ENCODE measurements at places on chromosomes 5 and 9.

DNA sequence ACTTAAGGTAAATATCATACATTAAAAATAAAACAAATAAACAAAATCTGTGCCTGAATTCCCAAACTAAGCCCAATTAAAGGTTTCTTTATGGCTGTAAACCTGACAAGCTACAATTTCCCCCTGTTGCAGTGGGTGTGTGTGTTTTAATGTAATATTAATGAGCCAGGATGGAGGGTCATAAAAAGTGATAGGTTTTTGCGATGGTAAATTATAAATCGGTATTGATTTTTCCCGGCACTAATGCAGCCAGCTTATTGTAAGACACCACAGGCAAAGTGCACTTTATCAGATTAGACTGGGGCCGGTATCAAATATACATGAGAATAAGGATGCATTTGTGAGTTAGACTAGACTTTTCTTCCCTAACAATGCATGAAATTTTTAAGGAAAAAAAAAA, 120.4 kb downstream of the EBF1 start:
- no peak for DNase-seq

DNA sequence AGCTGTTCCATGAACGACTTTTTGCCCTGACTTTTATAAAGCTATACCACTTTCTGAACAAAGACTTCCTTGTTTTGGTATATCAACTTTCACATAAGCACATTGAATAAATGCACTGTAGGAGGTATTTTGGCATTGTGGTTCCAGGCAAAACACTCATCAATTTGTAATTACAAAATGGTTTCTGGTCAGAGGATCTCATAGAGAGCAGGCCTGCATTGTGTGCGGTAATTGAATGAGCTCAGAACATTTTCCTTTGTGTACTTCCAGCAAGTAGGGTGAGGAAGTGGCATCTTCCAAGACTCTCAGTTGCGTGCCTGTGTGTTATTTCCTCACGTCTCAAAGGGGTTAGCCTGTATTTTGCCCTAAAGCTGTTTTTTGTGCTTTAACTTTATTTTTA, 89.2 kb downstream of the PDE6A start:
- DNase-seq = no peak

GRCh38 chr5:152185547-152186245, 219.4 kb downstream of the NMUR2 start:
- DNase-seq = no peak

DNA sequence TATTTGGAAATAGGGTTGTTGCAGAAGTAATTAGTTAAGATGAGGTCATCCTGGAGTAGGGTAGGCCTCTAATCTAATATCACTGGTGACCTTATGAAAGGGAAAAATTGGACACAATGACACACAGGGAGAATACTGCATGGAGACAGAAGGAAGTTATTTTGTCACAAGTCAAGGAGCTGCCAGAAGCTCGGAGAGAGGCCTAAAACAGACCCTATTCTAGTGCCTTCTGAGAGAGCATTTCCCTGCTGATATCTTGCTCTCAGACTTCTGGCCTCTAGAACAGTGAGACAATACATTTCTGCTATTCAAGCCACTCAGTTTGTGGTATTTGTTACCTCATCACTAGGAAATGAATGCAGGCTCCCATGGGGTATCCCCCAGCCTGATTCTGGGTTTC, 332.9 kb downstream of the CSNK1G3 start:
- no peak for DNase-seq

DNA sequence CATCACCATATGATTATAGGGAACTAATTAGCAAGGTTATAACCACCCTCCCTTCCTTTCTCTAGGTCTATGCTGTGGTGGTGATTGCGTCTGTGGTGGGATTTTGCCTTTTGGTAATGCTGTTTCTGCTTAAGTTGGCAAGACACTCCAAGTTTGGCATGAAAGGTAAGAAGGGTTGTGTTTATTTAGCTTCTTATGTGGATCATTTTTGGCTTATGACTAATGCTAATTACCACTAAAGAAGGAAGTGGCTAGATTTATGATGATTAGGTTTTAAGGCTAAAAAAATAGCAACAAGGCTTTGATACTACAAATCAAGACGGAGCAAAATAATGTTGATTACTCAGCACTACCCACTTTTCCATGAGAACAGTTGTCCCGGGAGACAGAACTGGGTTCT, 82.4 kb downstream of the NTRK2 start:
- no peak for DNase-seq

DNA sequence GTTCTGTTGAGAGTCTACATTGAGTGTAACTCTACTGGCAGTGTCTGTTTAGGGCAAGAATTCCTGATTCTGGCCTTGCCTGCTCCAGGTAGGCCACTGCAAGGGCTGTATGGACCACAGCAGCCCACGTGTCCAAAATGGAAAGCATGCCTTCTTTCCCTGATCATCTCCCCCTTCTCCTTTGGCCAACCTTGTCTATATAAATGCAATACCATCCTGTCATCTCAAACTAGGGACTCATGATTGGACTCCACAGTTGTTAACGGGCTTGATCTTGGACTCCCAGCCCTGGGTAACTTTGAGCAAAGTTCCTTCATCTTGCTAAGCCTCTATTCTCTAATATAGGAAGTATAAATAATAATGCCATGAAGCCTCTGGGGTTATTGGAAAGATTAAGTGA, 533.6 kb downstream of the BNC2 start:
- no peak for DNase-seq

- DNase-seq = no peak
Measured at GRCh38 chr5:16057277-16057676, 122.3 kb downstream of the MARCHF11 start.

DNA sequence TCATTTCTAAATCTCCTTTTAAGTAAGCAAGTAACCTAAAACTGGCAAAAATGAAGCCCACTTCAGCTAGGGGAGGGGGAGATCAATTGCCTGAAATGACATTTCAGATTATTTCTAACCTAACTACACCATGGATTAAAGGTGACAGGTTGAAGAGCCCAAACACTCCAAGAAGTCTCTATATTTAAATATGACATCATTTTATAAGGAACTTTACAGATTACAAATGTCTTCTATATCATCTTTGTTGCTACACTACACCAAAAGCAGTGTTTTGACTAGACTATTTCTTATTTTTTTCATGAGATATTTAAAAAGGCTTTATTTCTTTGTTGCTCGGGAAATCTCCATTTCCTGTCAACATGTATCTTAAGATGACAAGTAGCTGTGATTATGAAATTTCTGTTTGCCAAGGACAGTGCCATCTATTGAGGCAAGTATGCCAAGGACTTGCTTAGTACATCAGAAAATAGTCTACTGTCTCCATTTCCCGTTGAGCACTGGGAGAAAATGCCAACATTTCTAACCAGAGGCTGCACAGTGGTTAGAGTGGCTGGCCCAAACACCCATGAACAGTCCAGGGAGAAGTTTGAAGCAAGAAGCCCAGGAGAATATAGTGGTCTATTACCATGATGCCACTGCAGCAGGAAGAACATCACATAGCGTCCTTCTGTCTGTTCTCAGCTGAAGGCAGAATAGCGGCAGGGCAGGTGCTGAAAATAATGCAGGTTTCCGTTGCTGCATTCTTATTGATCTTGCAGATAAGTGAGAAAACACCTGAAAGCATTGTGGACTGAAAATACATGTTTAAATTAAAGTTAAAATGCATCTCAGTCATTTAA, 93.4 kb upstream of the ITGA2 start:
- DNase-seq = no peak

DNA sequence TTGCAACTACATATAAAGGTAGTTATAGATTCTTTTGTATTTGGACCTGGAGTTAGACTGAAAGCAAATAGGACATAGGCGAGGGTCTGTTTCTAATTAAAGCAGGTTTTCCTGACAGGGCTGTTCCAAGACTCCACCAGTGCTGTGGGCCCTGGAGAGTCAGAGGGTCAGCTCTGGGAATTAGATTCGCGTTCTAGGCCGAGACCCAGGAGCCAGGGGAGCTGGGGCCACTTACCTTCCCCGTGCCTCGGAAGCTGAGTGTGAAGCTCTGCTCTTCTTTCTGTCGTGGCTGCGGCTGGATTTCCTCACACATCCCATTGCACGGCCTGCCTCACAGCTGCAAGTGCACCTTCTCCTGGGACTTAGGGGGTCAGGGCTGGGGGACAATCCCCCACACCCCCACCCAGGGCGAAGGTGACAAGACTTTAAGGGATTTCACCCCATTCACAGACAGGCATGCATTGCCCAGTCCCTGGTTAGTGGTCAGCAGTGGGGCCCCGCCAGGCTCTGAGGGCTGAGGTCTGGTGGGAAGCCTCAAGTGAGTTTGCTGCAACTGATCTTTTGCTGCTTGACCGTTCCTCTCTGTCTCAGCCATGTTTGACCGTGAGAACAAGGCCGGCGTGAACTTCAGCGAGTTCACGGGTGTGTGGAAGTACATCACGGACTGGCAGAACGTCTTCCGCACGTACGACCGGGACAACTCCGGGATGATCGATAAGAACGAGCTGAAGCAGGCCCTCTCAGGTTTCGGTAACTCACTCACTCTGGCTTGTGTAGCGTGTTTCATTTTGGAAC, 15.3 kb upstream of the AHRR start:
- DNase-seq = no peak

- DNase-seq = no peak
Measured at GRCh38 chr9:90074316-90074962, 469.6 kb downstream of the GADD45G start.

DNA sequence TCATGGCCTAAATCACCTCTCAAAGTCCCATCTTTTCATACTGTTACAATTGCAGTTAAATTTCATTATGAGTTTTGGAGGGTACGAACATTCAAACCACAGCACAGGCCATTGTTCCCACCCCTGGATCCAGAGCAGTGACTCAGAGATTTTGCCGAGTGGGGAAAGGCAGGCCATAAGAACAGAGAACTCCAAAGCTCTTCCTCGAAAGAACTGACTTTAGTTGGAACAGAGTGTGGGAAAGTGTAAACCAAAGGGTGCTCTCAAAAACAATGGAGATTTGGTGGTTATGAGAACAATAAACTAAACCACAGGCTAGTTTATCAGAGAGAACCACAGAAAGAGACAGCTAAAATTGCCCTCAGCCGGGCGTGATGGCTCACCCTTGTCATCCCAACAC, 19.4 kb upstream of the GRPEL2 start:
- no peak for DNase-seq

- DNase-seq = peak; percentile 79
Measured at GRCh38 chr5:140632366-140633020, 482 bp downstream of the CD14 start.

DNA sequence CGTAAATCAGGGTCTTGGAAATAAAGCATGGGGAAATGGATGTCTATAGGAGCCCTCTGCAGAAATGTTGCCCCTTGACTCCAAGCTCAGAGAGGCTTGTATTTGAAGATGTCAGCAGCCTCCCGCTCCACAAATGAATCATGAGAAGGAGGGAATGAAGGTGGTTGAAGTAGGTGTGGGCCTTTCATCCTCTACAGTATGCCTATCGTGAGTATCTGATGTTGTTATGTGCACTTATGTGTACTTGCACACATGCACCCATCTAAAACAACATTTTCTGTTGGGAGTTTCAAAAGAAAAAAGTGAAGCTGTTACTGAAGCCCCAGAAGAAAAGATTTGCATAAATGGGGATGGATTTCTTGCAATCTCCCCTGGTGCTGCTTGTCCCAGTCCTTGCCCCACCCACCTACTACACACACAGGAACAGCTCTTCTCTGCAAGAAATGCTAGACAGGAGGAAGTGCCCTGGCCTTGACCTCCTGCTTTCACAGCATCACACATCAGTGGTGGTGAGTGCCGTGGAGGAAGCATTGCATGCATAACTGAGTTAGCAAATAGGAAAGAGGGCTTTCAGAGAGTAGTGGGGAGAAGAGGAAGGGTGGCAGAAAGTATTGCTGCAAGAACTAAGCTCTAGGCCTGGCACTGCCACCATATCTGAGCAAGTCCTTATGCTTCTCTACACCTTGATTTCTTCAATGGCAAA, 156.1 kb downstream of the SNX18 start:
- no peak for DNase-seq

DNA sequence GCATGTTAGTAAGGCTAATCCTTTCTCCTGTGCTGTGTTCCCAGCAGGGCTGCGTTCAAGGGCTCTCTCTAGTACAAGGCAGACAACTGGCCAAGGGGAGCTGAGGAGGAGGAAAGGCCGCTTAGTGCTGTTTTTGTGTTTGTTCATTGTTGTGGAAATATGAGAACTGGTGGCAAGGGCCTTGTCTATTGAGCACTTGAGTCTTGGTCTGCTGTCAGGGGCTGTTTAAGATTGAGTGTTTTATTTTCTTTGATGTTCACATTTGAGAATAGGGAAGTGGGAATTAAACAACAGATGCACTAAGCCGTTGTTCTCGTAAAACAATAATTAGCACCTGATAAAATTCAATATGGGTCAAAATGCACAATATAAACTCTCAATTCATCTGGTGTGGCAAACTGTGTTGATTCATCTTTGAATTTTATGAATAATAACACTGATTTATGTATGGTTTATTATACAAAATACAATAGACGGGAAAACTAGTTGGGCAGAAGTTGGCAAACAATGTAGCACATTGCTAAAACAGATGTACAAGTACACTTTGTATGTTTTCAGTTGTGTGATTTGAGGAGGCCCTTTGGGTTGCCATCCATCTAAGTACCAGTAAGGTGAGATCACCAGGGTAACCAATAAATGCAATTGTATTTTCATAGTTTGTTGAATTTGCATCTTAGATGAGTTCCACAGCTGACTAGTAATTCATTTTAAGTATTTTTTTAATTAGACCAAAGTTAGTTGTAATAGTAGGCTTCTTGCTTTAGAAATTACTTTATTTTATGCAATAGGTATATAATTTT, 97.6 kb upstream of the GRHPR start:
- no peak for DNase-seq

- DNase-seq = peak; percentile 4
Measured at GRCh38 chr5:123671711-123672456, 159.9 kb downstream of the CSNK1G3 start.

- peak; percentile 77 for DNase-seq
Measured at GRCh38 chr9:116549061-116549664, 137.9 kb upstream of the TRIM32 start.

GRCh38 chr5:8730194-8730593, 815.7 kb downstream of the SEMA5A start:
- no peak for DNase-seq

GRCh38 chr5:175897285-175897684, 25.9 kb downstream of the CPLX2 start:
- DNase-seq = peak; percentile 73

GRCh38 chr5:95761771-95762651, 30.9 kb downstream of the RHOBTB3 start:
- DNase-seq = no peak

DNA sequence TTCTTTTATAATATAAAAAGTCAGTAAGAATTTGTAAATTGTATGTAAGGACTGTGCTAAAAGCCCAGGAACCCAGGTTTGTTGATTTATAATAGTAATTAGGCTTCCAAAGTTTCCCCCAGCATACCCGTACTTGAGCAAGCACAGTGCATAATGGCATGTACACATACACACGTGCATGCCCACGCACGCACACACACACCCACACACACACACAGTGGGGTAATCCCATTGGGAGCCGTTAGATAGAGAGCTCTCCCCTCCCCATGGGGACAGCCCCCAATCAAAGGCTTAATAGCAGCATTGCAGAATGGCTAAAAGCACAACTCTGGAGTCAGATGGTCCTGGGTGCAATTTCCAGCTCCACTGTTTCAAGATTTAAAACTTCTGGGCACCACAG, 319.7 kb upstream of the RFX3 start:
- DNase-seq = no peak
